NB4 (cell line): ENCODE measurements at places on chromosomes 12 and 14.

DNA sequence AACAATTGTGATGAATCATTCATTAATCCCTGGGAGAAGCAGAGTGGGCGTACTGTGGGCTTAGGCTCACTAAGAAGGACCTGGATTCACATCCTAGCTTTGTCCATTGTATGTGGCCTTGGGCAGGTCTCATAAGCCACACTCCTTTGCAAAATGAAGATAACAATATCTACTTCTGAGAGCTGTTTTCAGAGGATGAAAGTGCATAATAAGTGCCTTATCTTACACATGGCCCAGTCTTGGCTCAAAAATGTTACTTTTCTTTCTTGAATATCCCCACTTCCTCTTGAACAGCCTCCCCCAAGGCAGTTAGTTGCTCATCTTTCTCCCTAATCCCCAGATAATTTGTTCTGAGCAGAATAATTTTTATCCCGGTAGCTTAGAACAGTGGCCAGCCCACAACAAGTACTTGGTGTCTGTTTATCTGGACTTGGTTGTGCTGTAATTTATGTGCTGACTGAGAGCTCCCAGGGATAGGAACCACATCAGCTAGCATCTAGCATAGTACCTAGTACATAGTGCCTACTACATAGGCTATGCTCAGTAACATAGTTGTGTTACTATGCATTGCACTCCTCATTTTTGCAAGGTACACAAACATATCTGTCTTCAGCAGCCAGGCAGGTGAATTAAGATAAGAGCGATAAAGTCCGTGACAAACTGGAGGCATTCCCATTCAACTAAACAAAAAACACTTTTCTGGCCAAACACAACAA is 61.7 kb upstream of the NUDT4 start:
- DNase-seq = no peak

- DNase-seq = no peak
Observed at GRCh38 chr14:68027276-68027675, 207.7 kb downstream of the RAD51B start.

DNA sequence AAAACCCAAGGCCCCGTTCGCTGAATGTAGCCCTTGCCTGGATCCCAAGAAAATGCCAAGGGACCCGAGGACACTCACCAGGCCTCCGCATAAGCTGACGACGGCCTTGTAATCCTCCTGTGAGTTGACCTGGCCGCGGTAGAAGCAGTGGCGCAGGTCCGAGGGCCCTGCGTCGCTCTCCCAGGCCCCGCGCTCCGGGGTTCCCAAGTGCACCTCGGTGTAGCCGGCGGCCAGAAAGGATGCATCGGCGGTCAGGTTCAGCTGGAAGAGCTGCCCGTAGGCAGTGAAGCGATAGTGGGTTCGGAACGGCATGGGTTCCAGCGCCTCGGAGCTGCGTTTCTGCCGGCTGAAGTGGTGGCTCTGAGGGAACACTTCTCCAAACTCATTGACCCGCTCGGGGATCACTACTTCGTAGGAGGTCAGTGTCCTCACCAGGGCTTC is 1.2 kb downstream of the ADAMTS20 start:
- no peak for DNase-seq

DNA sequence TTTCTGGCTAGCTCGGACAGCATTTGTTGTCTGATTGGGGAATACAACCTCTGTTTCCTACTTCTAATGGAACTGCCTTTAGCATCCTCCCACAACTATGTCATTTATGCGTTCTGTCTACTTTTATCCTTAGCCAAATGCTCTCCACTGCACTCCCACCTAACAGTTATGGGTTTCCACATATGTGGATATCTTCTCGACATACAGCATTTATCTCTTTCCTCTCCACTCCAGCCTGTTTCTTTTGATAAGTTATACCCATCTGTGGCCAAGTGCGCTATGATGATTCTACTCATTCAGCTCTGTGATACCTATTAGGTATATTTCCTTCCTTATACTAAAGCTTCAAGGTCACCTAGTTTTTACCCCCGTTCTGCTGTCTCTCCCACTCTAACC is 122.2 kb upstream of the NAP1L1 start:
- DNase-seq = no peak

GRCh38 chr12:132342251-132343227 is 13.2 kb upstream of the GALNT9 start:
- peak; percentile 87 for DNase-seq
